A549 treated with ZK216348 at 1 μM for 4 hours (cell line): ENCODE measurements at places on chromosomes 2 and 18. TPM values are rescaled to one million over a fixed set of nuclear protein-coding genes. Genes with fewer than 3 reads are reported as not detected.

TUBA3E gene
- 0.62 to 0.97 TPM (median 0.78 TPM) in 5 replicates for total RNA-seq

PXDN gene
- 9.2 to 15.5 TPM (median 13.6 TPM) in 5 replicates for total RNA-seq

RESP18 gene
- not detected in 5 replicates for total RNA-seq

GAREM1 gene
- total RNA-seq = 3.7 to 5.8 TPM (median 4.4 TPM) in 5 replicates

LRP2 gene
- 0.01 TPM in 1 of 5 replicates, not detected in the others for total RNA-seq

ZNF513 gene
- total RNA-seq = 6.2 to 14.6 TPM (median 14.5 TPM) in 5 replicates

DOCK10 gene
- total RNA-seq = 28.3 to 39.3 TPM (median 33.5 TPM) in 5 replicates

FASTKD2 gene
- total RNA-seq = 22.5 to 36.0 TPM (median 33.7 TPM) in 5 replicates

UGT1A5 gene
- total RNA-seq = not detected in 5 replicates

ZNF385B gene
- total RNA-seq = not detected in 5 replicates

TRABD2A gene
- total RNA-seq = 7.9 to 12.9 TPM (median 12.4 TPM) in 5 replicates

SLC5A7 gene
- total RNA-seq = not detected in 5 replicates
